ENCODE measurements at places on chromosomes 4 and X.

GRCh38 chr4:129231945-129232588, 136.1 kb downstream of the C4orf33 start:
- DNase-seq, result no peak

GRCh38 chrX:21932292-21933002, 8.1 kb upstream of the SMS start:
- DNase-seq, result no peak

DNA sequence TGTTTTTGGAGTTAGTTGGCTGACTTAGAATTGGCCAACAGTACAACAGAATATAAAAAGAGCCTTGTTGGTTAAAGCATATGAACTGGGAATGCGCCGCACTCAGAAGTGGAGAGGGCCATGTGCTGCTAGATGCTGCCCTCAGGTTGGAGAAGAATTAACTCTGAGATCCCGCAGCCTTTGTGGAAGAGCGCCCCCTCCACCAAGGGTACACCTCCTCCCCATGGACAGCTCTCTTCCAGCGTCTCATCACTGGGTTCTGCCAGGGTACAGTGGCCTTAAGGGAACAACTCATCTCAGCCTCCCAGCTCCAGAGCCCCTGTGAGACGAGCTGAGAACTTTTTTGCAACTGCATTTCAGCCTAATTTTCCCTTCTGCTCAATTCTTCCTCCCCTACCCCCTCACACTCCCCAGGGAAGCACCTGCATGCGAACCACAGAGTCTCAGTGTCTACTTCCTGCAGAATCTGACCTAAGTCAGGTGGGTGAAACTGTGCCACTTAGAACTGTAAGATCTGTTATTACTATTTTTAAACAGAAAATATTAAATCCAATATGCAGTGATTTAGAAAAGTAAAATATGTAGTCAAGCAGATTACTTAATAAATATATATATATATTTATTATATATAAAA, 380.6 kb downstream of the RAB28 start:
- no peak for DNase-seq

GRCh38 chrX:152819266-152819665, 11.3 kb downstream of the CETN2 start:
- DNase-seq, result no peak

GRCh38 chrX:24498975-24499374, 33.9 kb downstream of the PDK3 start:
- no peak for DNase-seq

GRCh38 chr4:2842687-2843262, 869 bp upstream of the ADD1 start:
- no peak for DNase-seq

GRCh38 chr4:181970366-181970765, 272.8 kb upstream of the TENM3 start:
- DNase-seq, result no peak
